ENCODE measurements at places on chromosomes 2 and 18.

- no peak for DNase-seq
Measured at GRCh38 chr2:56211048-56211447, 27.3 kb downstream of the CCDC85A start.

- DNase-seq: peak; percentile 32
Measured at GRCh38 chr2:36965751-36966369, 476 bp downstream of the STRN start.

- no peak for DNase-seq
Measured at GRCh38 chr2:3102081-3102921, 275.3 kb downstream of the EIPR1 start.

DNA sequence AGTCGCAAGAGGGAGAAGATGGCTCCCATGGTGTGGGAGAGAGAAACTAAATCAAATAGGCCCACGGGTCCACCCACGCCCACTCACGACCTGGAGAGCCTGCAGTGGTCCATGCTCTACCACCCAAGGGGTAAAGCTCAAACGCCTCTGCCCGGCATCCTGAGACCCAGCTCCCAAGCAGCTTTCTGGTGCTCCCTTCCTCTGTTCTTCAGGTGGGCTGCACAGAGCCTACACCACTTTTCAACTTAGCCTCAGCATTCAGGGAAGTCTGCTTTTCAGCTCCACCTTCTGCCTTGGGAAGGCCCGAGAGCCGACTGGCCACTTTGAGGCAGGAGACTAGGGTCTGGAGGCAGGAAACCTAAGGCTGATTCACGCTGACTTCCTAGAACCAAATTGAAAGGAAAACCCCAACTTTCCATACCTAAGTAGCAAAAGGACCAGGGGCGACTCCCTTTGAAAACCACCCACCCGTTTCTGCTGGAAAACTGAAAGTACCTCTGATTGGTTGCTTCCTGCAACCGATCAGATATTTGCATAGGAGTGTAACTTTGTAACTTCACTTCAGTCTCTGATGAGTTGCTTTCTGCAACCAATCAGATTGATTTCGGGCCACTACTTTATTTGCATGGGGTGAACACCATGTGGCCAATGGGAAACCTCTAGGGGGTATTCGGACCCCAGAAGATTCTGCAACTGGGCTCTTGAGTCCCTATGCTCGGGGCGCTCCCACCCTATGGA, 26.8 kb upstream of the SPATA3 start:
- DNase-seq: no peak

- DNase-seq: no peak
Measured at GRCh38 chr18:79826966-79827365, 29.2 kb downstream of the KCNG2 start.

DNA sequence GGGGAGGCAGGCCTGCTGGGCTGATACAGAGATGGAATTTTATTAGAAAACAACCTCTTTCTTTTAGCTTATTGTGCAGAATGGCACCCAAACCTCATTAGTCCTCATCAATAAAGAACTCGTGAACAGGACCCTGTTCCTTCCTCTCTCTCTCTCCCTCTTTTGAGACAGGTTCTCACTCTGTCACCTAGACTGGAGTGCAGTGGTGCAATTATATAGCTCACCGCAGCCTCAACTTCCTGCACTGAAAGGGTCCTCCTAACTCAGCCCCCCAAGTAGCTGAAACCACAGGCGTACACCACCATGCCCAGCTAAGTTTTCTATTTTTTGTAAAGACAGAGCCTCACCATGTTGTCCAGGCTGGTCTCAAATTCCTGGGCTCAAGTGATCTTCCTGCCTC, 21.7 kb upstream of the AP1S3 start:
- no peak for DNase-seq

GRCh38 chr2:42775810-42776209, 11.9 kb upstream of the OXER1 start:
- DNase-seq: no peak

GRCh38 chr2:8441371-8441770, 240.5 kb upstream of the ID2 start:
- DNase-seq: no peak

DNA sequence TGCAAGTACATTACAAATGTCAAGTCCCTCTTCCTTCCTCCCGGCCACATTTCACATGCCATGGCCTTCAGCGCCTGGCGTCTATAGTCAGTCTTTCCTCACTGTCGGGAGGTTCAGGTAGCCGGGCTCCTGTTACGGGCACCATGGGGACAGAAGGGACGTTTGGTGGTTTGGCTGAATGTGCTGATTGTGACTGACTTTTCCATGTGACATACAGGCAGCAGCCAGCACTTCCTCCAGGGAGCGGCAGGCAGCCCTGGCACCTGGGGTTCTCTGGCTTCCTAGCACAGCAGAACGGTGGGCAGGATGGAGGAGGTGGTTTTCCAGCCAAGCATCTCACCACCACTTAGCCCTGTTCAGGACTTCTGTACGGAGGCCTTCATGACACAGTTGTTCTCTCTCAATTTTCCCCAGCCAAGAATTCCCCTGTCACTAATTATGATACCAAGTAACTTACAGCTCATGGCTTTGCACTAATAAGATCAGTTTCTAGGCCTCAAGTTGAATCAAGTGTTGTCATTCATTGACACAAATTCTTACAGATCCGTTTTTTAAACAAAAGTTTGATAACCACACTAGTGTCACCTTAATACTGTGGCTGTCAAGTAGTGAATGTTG, 83.9 kb upstream of the REV1 start:
- no peak for DNase-seq

DNA sequence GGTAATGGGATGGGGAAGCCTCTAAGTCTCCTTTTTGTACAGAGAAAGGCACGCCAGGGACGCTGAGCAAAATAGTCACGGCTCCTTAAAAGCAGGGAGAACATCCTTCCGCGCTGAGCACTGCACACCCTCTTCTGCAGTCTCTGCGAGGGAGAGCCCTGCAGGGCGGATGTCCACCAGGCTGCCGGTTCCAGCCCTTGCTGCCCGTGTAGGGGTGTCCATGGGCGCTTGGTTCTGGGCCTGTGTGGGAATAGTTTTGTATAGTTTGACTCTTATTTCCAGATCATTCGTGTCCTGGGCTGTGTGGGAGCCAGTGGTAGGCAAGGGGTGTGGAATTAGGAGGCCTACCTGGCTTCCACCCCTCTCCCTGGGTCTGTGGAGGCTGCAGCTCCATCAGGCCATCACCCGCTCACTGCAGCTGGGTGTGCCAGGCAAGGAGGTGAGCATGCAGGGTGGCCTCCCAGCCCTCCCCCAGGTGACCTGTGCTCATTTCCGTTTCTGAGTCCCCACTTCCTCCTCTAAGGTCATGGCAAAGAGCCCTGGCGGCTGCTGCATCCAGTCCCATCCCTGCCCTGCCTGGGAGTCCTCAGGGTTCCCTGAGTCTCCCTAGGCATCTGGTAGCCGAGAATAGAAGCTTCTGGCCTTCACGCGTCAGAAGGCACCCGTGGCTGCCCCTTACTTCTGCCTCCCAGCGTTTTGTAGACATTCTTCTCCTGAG, 202.6 kb downstream of the LDLRAD4 start:
- no peak for DNase-seq

DNA sequence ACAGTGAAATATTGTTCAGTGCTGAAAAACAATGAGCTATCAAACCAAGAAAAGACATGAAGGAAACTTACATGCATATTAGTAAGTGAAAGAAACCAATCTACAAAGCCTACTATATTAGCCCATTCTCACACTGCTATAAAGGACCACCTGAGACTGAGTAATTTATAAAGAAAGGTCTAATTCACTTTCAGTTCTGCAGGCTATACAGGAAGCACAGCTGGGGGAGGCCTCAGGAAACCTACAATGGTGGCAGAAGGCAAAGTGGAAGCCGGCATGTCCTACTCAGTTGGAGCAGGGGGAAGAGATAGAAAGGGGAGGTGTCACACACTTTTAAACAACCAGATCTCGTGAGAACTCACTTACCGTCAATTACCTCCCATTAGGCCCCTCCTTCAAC, 232.1 kb downstream of the TMX3 start:
- no peak for DNase-seq

DNA sequence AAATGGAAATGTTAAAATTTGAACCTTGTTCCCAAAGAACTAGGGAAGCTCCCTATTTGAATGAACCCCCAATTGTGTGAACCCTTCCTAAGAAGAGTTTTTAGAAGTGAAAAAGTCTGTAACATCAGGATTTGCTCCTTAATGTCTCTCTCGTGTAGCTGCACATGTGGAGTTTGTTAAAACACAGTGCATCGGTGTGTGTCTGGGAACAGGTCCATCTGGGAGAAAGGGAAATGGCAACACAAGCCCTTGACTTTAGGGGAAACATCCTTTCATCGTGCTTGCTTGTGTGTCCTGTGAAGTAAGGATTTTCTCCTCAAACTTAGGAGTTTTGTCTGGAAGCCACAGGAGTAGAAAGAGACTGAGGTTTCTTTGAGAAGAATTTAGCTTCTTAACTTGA, 203.9 kb downstream of the PRKCE start:
- DNase-seq: no peak

DNA sequence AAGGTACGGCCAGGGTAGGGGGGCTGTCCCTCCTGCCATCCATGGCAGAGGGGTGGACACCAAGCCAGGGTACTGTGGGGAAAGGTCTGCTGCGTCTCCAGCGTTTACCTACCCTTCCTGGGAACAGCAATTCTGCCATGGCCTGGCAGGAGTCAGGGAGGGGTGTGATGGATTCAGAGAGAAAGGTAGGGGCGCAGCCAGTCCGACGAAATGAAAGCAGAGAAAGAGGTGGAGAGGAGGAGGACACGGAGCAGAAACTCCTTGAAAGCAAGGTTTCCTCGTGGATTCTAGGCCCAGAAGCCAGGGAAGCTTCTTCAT, 182.9 kb downstream of the ZFP36L2 start:
- DNase-seq: no peak

DNA sequence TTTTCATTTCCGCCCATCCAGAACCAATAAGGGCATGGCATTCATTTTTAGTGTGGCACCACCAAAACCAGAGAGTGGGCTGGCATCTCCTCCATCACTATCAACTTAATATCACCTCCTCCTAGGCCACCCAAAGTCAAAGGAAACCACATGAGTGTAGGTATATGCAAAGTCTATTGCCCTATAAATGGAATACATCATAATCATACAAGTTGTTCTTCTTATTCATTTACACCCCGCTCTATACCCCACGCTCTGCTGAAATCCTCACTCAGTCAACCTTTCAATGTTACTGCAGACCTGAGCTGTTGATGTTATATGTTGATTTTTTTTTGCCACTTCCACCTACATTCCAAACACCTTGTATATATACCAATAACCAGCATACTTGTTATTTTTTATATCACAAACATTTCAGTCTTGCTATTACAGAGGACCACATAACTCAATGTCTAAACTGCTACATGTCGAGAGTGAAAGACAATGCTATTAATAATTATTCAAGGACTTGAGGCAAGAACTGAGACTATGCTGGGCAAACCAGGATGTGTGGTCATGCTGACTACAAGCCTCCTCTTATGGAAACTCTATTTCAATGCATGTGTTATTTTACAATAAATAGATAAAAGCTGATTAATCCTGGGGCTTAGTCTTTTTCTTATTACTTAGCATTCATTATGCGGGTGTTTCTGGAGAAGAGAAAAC, 466.5 kb upstream of the ID2 start:
- DNase-seq: no peak

DNA sequence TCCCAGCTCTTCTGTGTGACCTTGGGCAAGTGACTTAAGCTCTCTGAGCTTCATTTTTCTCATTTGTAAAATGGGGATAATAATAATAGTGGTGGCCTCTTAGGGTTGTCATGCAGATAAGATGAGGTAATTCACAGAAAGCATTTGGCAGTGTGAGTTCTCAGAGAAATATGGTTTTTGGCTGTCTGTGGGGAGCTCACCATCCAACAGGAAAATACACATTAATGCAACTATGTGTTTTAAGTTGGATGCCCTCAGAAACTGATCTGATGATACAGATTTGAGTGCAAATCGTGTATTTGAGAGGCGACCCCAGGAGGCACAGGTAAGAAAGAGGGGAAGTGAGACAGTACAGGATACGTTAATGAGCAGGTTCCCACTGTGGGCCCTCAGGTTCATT, 56.1 kb upstream of the SPRED2 start:
- DNase-seq: no peak

- DNase-seq: no peak
Measured at GRCh38 chr2:73063909-73064875, 7.3 kb downstream of the SFXN5 start.

GRCh38 chr2:239939736-239940483, 85.2 kb downstream of the NDUFA10 start:
- peak; percentile 25 for DNase-seq

DNA sequence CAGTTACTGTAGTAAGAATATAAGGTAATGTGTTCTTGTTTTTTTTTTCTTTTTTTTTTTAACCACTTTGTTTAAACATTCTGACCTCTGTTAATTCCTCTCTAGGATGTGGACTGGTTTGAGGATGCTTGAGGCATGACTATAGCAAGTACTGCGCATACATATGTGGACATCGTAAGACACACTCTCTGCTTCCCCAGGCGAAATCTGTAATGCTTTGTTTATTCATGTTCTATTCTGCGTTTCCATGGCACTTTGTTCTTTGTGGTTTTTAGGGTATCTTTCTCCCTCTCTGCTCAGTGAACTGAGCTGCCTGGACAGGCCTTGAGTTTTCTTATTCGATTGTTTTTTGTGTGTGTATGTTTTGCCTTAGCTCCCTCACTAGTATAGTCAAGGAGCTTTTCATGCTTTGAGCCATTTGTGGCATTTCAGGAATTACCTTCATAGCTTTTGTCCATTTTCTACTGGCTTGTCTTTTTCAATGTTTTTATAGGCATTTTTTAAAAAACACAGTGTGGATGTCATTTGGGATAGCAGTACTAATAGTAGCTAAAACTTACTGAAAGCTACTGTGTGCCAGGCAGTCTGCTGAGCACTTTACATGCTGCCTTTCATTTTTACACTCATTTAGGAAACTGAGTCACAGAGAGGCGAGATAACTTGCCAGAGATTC, 1.9 kb upstream of the SH3BP4 start:
- DNase-seq: peak; percentile 34

DNA sequence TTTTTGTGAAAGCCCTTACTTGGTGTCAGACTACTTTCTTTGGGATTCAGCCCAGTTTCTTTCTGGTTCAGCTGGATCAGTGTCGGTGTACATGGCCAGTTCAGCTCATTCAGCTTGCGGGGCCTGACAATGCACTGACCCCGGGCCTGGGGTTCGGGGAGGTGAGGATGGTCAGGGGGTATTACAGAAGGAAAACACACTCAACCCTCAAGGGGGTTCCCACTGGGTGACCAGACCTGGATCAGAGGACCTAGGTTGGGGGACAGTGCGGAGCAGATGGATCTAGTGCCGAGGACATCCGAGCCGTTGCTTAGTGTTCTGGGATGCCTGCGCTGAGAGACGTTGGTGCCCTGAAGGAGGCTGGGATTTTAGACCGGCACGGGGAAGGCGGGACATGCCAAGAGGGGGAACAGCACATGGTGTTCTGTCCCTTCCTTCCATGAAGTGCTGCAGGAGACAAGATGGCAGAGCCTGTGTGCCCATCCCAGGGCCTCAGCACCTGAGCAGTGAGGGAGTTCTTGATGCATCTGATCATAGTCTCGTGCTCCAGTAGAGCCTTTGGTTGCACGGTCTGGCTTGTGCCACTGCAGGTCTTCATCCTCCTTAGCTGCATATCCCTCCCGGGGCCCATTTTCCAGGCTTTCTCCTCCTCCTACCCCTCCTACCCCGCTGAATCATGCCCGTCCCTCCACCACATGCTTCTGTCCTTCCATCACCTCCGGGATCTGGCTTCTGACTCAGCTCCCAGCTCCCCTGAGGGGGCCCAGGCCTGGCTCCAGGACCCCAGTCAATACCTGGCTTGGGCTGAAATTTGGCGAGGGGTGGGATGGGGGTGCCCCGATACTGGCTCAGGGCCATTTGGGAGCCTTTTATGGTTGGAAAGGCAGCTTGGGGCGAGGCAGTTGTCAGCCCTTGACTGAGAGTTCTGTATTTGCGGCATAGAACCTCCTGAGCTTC, 18.0 kb downstream of the SPEG start:
- DNase-seq: peak; percentile 75

- no peak for DNase-seq
Measured at GRCh38 chr2:14781142-14781541, 148.6 kb downstream of the LRATD1 start.

Measured in breast epithelium (tissue), 4 donors.